CD8-positive, alpha-beta memory T cell (primary cell): ENCODE measurements at places on chromosomes 11 and 22.
A peak's percentile ranks its signal among the peaks of the same experiment; 100 is the strongest.

DNA sequence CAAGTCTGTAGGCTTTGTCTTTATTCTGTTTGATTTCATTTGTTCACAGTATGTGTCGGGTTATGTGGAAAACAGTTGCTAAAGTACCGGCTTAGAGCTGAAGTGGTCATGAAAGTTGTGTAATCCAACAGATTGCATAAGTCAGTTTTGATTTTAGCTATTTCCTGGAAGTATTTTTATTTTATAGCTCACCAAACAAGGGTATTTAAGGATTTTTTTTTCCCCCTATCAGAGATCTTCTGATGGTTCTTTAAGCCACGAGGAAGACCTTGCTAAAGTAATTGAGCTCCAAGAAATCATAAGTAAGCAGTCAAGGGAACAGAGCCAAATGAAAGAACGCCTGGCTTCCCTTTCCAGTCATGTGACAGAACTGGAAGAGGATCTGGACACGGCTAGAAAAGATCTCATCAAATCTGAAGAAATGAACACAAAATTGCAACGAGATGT is 55.9 kb downstream of the PPFIA1 start:
- no peak for DNase-seq
- H3K4me3 ChIP-seq, result no peak overlapping the region
- H3K27ac ChIP-seq, result no peak overlapping the region

- no peaks in the 10 kb centered on the region for H3K27me3 ChIP-seq
- H3K4me1 ChIP-seq, result no peaks in the 10 kb centered on the region
- H3K36me3 ChIP-seq, result no peaks in the 10 kb centered on the region
- no peak overlapping the region for H3K4me3 ChIP-seq
- H3K27ac ChIP-seq, result no peak overlapping the region
Observed at GRCh38 chr11:87597725-87598124, 560.0 kb downstream of the TMEM135 start.

- H3K27ac ChIP-seq, result no peak overlapping the region
- no peak overlapping the region for H3K4me3 ChIP-seq
- no peaks in the 10 kb centered on the region for H3K27me3 ChIP-seq
- DNase-seq, result peak; percentile 25
Observed at GRCh38 chr11:73350908-73351636, 25.1 kb upstream of the RELT start.

- peak; percentile 40 for DNase-seq
- H3K36me3 ChIP-seq, result peaks cover 4% of the 10 kb centered on the region
- H3K4me1 ChIP-seq, result peaks cover 33% of the 10 kb centered on the region
- H3K27me3 ChIP-seq, result no peaks in the 10 kb centered on the region
Observed at GRCh38 chr11:67614730-67615714, 8.3 kb downstream of the NDUFV1 start.

DNA sequence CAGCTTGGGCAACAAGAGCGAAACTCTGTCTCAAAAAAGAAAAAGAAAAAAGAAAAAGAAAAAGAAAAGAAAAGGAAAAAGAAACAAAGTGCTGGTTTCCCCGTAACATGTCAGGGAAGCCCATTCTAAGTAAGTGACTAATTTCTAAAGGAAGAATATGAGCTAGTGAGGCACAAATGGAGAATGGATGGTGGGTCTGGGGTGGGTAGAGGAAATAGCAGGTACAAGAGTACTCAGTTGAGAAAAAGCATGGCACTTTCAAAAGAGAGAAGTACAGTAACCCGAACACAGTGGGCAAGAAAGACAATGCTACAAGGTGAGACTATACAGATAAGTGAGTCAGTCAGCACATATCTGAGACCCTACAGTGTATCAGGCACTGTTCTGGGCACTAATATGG is 4.5 kb downstream of the MAJIN start:
- no peaks in the 10 kb centered on the region for H3K36me3 ChIP-seq
- no peaks in the 10 kb centered on the region for H3K27me3 ChIP-seq
- H3K4me3 ChIP-seq, result no peak overlapping the region
- H3K27ac ChIP-seq, result no peak overlapping the region

DNA sequence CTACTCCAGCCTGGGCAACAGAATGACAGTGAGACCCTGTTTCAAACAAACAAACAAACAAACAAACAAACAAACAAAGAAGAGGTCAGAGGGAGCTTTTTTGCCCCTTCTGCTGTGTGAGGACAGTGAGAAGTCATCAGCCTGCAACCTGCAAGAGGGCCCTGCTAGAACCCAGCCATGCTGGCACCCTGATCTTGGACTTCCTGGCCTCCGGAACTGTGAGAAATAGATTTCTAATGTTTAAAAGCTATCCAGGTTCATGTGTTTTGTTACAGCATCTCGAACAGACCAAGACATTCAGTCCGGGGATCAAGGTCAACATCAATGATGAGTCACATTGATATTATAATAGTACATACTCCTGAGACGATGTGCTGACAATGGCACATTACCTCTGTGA is 41.4 kb upstream of the GRAMD1B start:
- no peaks in the 10 kb centered on the region for H3K4me1 ChIP-seq
- DNase-seq, result no peak
- no peak overlapping the region for H3K27ac ChIP-seq
- no peaks in the 10 kb centered on the region for H3K36me3 ChIP-seq
- no peaks in the 10 kb centered on the region for H3K27me3 ChIP-seq
- H3K4me3 ChIP-seq, result no peak overlapping the region

GRCh38 chr22:23137905-23138561 is 3.8 kb downstream of the RSPH14 start:
- H3K36me3 ChIP-seq, result no peaks in the 10 kb centered on the region
- H3K4me1 ChIP-seq, result peaks cover 62% of the 10 kb centered on the region
- H3K27me3 ChIP-seq, result no peaks in the 10 kb centered on the region
- peak overlapping the region; percentile 69 for H3K27ac ChIP-seq
- H3K4me3 ChIP-seq, result no peak overlapping the region

DNA sequence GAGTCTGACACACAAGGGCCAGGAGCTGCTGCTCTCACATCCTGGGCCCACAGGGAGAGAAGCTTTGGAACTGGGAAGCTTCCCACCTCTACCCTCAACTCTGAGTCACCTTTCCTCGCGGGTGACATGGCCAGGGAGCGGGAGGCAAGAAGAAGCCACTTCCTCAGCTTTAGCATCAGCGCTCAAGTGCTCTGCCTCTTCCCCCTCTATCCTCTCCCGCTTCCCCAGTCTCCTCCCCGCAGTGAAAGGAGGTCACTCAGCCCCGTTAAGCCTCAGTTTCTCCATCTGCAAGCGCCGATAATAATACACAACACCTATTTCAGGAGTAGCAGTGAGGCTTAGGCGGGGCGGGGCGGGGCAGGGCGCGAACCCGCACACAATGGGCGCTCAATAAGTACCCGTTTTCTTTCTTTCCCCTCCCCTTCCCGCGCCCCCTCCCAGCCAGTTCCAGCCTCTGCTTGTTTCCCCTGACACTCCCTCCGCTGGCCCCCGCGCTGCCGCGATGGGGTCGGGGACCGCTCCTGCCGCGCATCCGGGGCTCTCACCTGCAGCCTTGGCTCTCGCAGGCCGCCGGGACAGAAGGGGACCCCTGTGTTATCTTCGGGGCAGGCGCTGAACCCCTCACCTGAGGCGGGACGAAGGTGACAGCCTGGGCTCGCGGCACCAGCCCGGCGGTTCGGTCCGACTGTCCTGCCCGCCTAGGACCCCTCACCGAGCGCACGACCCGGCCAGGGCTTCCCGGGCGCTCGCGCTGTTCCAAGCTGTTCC is 892 bp downstream of the GDPD5 start:
- H3K36me3 ChIP-seq, result no peaks in the 10 kb centered on the region
- peaks cover 25% of the 10 kb centered on the region for H3K4me1 ChIP-seq
- peak; percentile 67 for DNase-seq
- H3K27ac ChIP-seq, result peak overlapping the region; percentile 31
- peak overlapping the region; percentile 63 for H3K4me3 ChIP-seq
